ENCODE measurements at places on chromosomes 16 and 17.

DNA sequence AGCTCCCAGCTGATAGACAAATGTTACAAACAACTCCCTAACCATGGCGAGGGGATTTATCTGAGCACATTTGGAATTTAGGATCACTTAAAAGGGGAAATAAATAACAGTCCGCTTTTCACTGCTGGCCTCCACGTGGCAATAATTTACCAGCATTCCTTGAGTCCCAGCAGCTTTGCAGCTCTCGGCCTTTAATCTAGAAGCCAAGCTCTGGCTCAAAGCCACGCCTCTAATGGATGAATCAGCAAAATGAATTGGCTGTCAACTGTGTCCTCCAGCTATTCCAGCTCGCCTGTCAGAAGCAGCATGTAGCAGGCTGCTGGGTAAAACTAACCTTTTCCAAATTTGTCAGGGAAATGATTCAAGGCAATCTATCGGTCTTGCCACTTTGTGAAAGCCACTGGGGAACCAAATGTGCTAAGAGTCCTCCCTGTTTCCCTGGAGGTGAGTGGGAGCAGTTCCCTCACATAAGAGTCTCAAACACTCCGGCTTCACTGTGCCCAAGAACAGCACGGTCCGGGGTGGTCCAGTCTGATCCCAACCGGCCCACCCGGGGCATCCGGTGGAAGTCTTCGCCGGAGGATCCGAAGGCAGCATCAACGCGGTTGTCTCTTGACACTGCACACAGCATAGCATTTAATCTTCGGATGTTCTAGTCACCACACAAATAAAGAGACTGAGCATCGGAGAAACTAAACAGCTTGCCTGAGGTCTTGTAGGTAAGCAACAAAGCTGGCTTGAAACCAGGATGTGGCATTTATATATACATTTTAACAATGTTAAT, 143.3 kb downstream of the PARN start:
- peak; percentile 89 for DNase-seq

- DNase-seq: no peak
These were observed 37.8 kb downstream of the CACNG1 start for GRCh38 chr17:67082107-67082506.

DNA sequence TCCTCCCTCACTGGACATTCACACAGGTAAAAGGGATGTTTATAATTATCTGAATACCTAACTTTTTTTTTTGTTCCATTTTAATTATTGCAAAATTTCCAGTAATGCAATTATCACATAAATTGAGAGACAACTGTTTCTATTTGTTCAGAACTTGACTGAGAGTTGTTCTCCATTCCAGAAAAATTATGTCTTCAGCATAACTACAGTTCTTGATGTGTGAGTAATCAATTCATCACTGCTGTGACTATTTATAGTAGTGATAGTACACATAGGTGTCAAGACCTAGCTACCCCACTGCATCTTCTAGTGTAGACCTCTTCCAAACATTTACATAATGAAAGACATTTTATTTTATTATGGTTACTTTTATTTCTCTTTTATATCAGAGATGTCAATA, 5.8 kb upstream of the TNRC6A start:
- no peak for DNase-seq

GRCh38 chr17:48553826-48554225, 8.9 kb upstream of the HOXB2 start:
- DNase-seq: no peak

DNA sequence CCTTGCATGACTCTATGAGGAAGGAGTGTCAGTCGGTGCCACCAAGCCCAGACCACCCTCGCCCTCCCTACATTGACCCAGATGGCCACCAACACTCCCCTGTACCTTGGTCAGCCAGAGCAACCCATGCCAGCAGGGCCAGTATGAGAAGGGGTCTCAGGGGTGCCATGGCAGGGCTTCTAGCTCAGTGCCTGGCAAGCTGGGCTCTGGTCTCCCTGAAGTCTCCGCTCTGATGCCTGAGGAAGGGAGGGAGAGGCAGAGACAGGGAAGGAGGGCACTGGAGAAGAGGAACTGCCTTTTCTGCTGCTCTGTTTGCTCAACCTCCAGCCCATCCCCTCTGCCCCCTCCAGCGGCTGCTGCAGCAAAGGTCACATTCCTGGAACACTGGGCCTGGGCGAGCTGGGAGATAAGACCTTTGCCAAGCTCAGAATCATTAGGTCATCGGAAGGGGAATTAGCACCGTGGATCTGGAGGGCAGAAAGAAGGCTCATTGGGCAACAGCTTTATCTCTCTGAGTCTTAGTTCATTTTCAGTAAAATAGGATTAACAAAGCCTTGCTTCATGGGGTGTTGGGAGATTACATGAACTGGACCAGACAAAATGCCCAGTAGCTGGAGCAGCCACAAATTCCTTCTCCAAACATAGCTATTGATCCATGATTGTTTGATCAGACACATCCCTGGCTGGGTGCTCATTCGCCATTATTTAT, at the start of gene VTN:
Gene VTN, minus strand, starts transcription at position 273 of the 709 bp plus-strand sequence. Its CDS starts 104 bp downstream, at position 169.
- peak; percentile 56 for DNase-seq

DNA sequence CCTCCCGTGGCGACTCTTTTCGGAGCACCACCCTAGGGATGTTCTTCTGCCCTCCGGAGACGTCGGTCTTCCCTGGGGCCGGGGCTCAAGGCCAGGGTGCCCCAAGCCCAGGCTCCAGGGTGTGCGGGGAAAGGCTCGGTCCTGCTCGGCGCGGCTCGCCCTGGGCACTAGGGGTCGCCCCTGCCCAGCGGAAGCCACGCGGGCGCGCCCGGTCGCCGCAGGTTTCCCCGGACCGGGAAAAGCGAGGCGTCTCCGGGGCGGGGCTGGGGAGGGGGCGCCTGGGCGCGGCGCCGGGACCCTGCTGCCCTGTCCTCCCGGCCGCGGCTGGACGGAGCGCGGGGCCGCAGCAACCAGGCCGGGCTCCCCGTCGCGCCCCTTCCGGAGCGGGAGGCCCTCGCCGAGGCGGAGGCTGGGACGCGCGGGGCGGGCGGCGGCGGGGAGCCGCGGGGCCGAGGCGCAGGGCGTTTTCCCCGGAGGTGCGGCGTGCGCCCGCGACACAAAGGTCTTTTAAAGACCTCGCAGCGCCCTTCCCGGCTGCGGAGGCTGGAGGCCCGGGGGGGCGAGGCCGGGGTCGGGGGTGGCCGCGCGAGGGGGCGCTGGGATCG, 76.4 kb downstream of the MRC2 start:
- DNase-seq: peak; percentile 29

DNA sequence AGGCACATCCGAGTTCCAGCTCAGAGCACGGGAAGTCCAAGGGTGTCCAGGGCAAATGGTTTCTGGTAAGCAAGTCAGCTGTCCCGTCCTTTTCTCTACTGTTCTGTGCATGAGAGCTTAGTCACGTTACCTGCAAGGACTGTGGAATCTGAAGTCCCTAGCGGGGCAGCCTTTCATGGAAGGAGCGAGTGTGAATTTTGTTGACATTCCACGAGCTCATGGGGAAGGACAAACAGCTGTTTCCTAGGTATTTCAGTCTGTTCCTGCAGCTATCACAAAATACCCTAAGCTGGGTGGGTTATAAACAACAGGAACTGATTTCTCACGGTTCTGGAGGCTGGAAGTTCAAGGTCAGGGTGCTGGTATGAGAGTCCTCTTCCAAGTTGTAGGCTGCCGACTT, 109.2 kb downstream of the SDR42E1 start:
- DNase-seq: no peak

- no peak for DNase-seq
These were observed 82.3 kb upstream of the DOC2B start for GRCh38 chr17:263773-264172.

DNA sequence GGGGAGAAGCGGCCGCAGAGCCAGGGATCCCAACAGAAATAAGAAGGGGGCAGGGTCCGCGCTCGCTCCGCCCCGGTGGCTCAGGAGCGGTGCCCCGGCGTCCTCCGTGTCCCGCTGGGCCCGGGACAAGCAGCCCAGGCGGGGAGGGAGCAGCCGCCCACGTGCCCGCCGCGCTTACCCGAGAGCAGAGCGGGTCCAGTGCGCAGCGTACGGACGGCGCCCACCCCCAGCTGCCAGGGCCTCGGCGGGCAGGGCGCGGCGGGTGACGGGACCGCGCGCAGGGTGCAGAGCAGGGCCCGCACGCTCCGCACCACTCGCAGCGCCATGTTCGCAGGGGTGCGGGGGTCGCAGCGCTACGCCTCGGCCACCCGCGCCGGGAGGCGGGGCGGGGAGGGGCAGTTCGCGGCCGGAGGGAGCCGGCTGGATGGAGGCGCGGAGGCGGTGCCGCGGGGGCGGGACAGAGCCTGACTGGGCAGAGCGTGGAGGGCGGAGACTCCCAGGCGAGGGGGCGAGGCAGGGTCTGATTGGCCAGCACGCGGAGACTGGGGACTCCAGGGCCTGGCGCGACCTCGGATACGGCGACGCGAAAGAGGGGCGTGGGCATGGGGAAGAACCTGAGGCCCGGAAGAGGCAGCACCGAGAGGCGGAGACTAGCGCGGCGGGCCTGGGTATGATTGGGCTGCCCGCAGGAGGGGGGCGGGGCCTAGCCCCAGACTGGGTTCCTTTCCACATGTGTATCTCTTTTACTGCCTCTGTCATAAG, at the start of gene GCSH:
Gene GCSH, minus strand, starts transcription at position 443 of the 762 bp plus-strand sequence. Its CDS starts 117 bp downstream, at position 326.
- peak; percentile 99 for DNase-seq

DNA sequence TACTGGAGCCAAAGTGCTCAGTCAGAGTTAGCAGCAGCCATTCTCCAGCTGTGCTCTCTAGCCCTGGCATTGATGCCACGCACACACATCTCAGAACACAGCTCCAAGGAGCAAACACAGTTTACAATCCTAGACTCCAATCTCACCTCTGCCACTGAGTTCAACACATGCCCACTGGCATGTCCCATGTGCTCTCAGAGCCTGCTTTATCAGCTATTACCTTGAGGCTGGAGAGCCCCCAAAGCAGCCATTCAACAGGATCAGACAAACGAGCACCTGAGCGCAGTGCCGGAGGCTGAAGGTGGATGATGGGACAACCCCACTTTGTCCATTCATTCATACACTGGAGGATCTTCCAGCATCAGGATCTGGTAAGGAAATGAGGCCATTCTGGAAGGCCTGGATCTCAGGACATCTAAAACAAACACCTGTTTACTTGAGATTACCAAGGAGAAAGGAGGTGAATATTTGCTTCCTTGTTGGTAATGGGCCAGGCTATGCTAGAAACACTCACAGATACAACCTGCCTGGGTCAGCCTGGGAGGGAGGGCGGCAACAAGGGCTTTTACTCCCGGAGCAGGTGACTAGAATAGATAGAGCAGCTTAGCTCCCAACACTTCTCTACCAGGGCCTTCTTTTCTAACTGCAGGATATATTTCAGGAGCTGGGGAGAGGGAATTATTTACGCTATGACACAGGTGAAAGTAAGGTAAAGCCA, 25.4 kb downstream of the RANBP10 start:
- no peak for DNase-seq

DNA sequence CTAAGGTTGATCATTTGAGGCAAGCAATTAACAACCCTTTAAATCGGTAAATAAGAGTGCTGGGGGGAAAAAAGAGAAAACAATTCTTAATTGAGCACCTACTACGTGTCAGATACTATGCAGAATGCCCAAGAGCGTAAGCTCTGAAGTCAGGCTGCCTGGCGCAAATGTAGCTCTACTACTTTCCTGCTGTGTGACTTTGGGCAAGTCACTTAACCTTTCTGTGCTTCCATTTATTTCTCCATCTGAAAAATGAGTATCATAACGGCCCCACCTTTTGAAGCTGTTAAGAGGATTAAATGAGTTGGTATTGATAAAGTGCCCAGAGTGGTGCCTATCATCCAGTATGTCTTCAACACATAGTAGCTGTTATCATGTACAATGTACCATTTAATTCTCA, 102.0 kb downstream of the CACNG3 start:
- DNase-seq: no peak

GRCh38 chr17:1930337-1930645, 94.8 kb downstream of the RTN4RL1 start:
- no peak for DNase-seq

GRCh38 chr16:89599451-89599858, 14.0 kb upstream of the DPEP1 start:
- DNase-seq: peak; percentile 50

DNA sequence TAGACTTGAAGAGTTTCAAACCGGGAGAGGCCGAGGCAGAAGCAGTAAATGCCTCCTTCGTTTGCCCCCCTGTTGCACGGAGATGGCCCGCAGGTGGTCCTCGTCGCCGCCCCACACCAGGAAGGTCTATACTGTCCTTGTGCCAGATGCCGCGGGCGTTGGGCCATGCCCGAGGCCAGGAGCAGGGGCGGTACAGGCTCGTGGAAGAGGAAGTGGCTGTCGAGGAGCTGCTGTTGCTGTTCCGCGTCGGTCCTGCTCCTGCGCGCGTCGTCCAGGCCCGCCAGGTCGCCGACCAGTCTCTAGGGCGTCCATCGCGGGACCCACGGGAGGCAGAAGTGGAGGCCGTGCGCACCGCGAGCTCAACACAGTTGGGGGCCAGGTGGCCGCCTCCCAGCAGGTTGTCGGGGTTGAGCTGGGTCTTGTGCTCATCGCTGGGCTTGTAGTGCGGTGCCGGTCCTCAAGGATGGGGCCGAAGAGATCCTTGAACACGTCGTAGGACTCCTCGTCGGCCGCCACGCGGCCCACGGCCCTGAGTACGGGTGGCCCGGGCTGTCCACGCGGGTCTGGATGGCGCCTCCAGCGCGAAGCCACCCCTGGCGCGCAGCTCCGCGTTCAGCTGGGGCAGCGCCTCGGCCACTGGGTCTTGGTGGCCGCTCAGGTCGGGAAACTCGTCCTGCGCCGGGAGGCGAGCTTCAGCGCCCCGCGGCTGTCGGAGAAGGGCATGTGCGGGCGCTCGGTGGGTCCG, 13.1 kb upstream of the C16orf87 start:
- no peak for DNase-seq

DNA sequence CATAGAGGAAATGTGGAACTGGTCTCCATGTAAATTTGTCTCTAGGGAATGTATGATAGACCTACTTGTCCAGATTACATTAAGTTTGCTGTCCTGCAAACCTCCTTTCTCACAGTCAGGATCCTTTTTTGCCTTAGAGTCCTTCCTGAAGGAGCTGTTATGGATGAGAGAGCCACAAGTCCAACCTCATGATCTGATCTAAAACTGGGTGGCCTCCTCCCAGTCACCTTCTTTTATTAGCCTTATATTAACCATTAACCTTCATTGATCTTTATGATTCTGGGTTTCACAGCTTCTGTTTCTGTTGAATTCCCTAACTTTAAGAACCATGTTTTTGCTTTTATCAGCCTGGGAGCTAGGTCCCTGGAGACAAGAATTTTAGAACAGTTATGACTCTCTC, 64.1 kb downstream of the NEUROD2 start:
- DNase-seq: no peak

- DNase-seq: no peak
These were observed 114.0 kb downstream of the PRKCB start for GRCh38 chr16:23949630-23950290.

- DNase-seq: no peak
These were observed 43.1 kb upstream of the ITGA2B start for GRCh38 chr17:44432254-44433157.

GRCh38 chr17:45924332-45924820, 30.0 kb downstream of the MAPT start:
- DNase-seq: peak; percentile 40

- DNase-seq: no peak
These were observed 101.1 kb downstream of the C16orf78 start for GRCh38 chr16:49474741-49475140.

Data from cerebellar cortex (tissue), 1 donor.